ENCODE measurements at places on chromosomes 3 and 15.
A peak's percentile ranks its signal among the peaks of the same experiment; 100 is the strongest.

- DNase-seq: no peak
These were observed 5.1 kb downstream of the ANP32A start for GRCh38 chr15:68815598-68815997.

- no peak for DNase-seq
These were observed 24.4 kb downstream of the ATP2C1 start for GRCh38 chr3:130918328-130918727.

GRCh38 chr3:24439021-24439420 lies 55.6 kb downstream of the THRB start:
- DNase-seq: no peak

GRCh38 chr3:138686771-138687221 lies 78.2 kb downstream of the FAIM start:
- DNase-seq: peak; percentile 7

DNA sequence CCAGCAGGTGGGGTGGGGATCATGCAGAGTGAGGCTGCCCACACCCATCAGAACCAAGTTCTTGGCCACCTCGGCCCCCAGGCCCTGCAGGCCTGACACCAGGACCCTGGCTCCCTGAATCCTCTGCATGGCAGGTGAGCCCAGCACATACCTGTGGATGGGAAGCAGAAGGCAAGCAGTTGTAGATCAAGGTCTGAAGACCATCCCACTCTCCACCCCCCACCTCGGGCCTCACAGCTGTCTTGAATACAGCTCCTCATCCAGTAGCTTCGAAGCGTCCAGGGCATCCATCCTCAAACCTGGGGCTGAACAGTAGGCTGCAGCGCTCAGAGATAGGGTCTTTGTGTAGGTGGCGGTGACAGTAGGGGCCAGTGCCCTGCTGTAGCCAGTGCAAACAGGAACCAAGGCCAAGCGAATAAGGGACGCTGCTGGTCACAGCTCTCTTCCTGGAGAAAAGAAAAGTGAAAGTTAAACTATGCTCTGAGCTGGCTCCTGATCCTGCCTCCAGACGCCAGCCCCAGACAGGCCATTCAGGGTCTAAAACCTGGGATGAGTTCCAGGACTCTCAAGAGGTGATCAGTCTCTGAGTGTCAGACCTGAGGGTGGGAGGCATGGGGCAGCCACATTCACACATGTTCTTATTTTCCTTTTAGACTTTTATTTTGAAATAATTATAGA lies at the start of gene UBA7:
Gene UBA7, minus strand, starts transcription at position 457 of the 678 bp plus-strand sequence. Its CDS starts 166 bp downstream, at position 291.
- peak; percentile 51 for DNase-seq

GRCh38 chr15:73959012-73959581 lies 32.8 kb downstream of the LOXL1 start:
- DNase-seq: no peak

DNA sequence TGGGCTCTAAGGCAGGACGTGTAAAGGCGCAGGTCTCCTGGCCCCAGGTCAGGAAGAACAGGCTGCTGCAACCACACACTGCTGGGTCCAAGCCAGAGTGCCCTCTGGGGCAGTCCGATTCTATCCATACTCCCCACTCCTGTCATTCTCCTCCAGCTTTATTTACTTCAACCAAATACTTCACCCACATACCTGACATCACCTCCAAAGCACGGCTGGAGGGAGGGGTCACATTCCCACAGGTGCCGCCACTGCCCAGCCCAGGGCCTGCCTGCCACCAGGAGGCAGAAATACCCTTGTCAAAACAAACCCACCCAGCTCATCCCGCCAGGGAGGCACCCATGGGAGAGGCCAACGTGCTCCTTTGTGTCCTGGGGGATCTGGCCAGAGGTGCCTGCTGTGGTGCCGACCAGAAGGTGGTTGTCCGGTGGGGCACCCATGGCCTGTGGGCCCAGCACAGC lies 100.4 kb downstream of the DAPK2 start:
- no peak for DNase-seq

DNA sequence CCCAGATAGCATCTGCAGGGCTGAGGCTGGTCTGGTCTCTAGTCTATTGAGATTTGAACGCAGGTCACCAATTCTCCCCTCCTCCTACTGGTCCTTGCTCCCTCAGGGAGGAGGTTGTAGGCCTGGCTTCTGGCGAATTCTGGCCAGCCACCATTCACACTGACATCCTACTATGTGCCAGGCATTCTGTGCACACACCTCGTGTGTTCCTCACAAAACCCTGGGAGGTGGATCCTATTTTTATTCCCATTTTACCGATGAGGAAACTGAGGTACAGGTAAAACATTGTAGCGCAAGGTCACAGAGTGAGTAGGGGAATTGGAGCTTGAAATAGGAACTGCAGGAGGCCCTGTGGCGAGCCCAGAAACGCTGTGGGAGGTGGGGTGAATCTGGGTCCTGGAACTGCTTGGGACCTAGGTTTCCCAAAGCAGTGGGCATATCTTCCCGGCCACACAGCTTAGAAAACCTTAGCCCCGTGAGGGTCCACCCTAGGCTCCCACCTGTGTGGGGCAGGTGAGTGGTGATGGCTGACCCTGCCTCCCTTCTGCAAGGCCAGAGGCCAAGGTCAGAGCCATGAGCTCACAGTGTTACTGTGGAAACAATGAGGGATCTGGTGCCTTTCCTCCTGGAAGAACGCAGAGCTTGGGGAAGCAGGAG lies 4.8 kb upstream of the ATP2B2 start:
- no peak for DNase-seq

GRCh38 chr3:10547413-10547812 lies 42.0 kb upstream of the ATP2B2 start:
- DNase-seq: no peak

- DNase-seq: no peak
These were observed 89.2 kb downstream of the CERS3 start for GRCh38 chr15:100439514-100439913.

DNA sequence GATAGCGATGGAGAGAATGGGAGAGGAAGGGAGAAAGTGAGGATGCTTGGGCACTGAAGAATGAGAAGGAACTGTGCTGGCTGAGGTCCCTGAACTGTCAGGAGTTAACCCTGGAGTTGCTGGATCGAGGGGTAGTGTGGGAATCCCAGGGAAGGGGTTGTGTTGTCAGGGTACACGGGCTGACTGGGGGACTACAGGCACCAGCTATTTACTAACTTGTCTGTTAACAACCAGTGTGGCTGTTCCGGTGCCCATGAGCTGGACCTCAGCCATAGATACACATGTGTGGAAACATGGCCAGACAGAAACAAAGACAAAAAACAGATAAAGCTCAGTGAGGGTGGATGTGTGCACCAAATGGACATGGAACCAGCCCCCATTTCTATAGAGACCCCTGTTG lies 55.1 kb downstream of the GASK1A start:
- no peak for DNase-seq

GRCh38 chr3:68912376-68912775 lies 20.0 kb downstream of the TAFA4 start:
- no peak for DNase-seq

GRCh38 chr3:169052465-169053302 lies 610.8 kb downstream of the MECOM start:
- DNase-seq: no peak

DNA sequence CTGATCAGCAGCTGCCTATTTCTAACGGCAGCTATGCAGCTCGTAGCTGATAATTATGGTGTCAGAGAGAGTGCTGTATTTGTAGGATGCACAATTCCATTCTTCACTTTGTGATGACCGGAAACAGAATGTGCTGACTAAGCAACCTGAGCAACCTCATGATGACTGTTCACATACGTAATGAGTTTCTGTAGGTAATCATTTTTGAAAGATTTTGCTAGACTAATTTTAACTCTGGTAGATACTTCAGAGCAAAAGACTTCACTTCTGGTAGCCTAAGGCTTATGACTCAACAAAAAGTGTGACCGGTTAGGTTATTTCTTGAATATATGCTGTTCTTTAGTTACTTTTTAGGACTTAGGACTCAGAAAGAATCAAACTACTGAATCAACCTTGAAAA lies 567.7 kb downstream of the NAALADL2 start:
- DNase-seq: no peak

- DNase-seq: no peak
These were observed 35.9 kb upstream of the TMCC1 start for GRCh38 chr3:129929383-129929782.

GRCh38 chr3:30167541-30168011 lies 438.8 kb upstream of the TGFBR2 start:
- DNase-seq: no peak

DNA sequence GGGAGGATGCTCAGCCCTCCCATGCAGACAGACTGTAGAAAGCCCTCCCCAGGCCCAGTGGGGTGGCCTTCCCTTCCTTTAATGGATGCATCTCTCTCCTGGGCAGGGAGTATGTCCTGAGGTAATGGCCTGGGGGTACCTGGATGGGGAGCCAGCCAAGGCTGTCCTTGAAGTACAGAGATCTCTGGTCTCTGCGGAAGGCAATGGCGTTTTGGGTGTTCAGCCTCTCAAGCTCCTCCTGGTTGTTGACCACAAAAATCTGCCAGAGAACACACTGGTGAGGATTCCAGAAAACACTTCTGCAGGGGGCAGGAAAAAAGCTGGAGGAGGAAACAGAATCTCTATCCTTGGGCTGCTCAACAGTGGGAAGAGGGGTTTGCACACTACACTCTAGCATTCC lies 28.9 kb downstream of the EAF1 start:
- DNase-seq: no peak

- DNase-seq: no peak
These were observed 720.9 kb upstream of the SEMA6D start for GRCh38 chr15:46996359-46996758.

DNA sequence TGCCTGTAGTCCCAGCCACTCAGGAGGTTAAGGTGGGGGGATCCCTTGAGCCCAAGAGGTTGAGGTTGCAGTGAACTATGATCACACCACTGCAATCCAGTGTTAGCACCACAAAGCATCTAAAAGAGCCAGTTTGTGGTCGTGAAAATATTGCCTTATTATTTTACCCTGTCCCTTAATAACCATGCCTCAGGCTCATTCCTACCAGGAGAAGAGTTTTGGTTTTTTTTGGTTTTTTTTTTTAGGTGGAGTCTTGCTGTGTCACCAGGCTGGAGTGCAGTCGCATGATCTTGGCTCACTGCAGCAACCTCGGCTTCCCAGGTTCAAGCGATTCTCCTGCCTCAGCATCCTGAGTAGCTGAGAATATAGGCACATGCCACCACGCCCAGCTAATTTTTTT lies 17.9 kb upstream of the AVEN start:
- DNase-seq: no peak

- peak; percentile 79 for DNase-seq
These were observed 21.4 kb downstream of the ACKR2 start for GRCh38 chr3:42830437-42831320.

GRCh38 chr3:94089126-94089525 lies 26.3 kb downstream of the NSUN3 start:
- DNase-seq: no peak

- peak; percentile 73 for DNase-seq
These were observed at the start of gene PIGZ for GRCh38 chr3:196968233-196969133. Gene PIGZ, minus strand, starts transcription at chr3:196968833. Its CDS starts 16,802 bp downstream, at chr3:196952031.

GRCh38 chr3:131711114-131711768 lies 208.5 kb upstream of the MRPL3 start:
- no peak for DNase-seq

DNA sequence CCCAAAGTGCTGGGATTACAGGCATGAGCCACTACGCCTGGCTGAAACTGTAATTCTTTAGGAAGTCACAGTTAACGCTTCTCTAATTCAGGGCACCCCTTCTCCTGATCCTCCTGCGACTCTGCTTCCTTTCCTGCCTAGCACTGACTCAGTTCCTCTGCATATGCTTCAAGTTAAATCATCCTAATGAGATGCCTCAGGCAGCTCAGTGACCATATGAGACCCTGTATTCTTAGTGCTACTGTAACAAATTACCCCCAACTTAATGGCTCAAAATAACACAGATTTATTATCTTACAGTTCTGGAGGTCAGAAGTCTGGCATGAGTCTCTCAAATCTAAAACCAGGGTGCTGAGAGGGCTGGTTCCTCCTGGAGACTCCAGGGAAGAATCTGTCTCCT lies 271.8 kb upstream of the LYSMD4 start:
- no peak for DNase-seq

GRCh38 chr3:151262871-151263525 lies 15.3 kb downstream of the P2RY14 start:
- DNase-seq: no peak

DNA sequence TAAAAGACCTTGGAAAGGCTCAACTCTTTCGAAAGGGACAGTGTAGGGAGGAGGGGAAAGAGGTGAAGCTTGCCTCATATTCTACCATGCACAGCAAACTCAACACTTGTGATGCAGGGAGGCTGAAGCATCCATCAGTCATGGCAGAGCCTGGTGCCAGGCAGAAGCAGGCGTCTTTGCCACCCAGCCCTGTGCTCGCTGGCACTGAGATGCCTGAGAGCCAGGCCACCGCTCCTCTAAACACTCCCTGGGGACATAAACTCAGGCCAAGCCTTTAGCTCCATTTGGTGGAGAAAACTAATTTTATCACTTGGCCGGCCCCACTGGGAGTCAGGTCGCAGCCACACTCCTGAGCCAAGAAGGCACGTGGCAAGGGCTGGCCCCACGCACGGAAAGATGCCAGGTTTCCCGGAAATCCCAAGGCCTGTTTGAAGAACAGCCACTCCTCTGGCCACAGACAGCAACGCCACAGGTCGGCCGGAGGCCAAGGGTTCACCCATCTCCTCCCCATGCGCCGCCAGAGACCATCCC lies 30.7 kb downstream of the XXYLT1 start:
- no peak for DNase-seq

All from erythroblast (primary cell).